ENCODE measurements at places on chromosomes 5 and 9.
A peak's percentile ranks its signal among the peaks of the same experiment; 100 is the strongest.

DNA sequence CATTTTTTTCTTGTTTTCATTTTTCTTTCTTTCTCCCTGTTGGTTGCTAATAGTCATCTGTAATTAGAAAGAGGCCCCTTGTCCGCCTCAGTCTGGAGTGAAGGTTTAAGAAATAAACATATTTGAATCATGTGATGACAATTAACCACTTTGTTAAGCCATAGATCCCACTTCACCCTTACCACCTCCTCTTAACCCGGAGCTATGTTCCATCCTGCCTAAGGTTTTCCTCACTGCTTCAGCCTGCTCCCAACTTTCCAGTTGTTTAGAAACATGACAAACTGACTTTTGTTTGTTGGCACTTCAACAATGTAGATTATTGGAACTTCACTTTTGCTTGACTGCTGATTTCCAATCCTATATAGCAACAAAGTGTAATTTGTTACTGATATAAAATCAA is 37.4 kb upstream of the SSBP2 start:
- no peak for DNase-seq

- DNase-seq, result peak; percentile 39
Measured at GRCh38 chr9:93886911-93887310, 68.2 kb downstream of the BARX1 start.

DNA sequence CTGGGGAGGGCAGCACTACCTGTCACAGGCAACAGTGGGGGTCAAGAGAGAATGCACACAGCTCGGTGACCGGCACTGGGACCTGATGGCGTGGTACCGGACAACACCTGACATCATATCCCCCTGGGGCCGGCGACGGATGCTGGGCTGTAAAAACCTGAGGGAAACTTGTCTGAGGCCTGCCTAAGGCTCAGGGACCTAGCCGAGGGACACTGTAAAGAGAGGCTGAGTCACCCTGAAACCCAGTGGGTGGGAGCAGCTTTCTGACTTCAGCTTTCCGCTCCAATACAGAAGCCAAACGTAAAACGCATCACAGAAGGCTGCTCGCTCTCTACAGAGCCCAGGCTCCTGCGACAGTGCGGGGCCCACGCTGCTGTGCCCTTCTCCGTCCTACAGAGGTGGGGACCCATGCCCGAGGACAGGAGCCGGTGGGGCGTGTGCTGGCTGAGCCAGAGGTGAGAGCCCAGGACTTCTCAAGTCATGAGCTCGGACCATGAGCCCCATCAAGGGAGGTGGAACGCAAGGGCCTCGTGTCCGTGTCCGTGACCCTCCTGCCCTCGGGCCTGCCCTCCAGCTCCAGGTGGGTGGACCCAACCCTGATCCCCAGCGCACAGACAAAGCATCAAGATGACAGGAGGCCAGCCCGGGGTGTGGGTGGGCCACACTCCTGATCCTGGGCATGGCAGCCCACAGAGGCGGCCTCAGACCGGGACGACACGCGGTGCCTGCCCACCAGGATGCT is 5.3 kb downstream of the RALGDS start:
- DNase-seq, result no peak

GRCh38 chr9:4228606-4229005 is 71.3 kb downstream of the GLIS3 start:
- DNase-seq, result peak; percentile 56

DNA sequence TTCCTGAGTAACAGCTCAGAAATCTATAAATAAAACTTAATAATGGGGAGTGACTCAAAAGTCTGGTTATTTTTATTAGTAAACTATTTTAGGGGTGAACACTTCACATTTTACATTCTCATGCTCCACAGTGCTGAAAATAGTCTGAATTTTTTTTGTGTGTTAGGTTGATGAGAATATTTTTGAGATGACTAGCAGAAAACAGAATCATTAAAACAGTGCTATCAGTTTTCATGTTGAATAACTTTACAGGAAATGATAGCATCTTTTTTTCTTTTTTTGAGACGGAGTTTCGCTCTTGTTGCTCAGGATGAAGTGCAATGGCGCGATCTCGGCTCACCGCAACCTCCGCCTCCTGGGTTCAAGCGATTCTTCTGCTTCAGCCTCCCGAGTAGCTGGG is 60.3 kb downstream of the TMC1 start:
- DNase-seq, result no peak

GRCh38 chr9:111839387-111839786 is 44.6 kb upstream of the SHOC1 start:
- DNase-seq, result no peak

GRCh38 chr9:19155106-19155935 is 28.0 kb upstream of the PLIN2 start:
- peak; percentile 98 for DNase-seq

GRCh38 chr9:125908136-125908535 is 161.0 kb downstream of the PBX3 start:
- DNase-seq, result no peak

DNA sequence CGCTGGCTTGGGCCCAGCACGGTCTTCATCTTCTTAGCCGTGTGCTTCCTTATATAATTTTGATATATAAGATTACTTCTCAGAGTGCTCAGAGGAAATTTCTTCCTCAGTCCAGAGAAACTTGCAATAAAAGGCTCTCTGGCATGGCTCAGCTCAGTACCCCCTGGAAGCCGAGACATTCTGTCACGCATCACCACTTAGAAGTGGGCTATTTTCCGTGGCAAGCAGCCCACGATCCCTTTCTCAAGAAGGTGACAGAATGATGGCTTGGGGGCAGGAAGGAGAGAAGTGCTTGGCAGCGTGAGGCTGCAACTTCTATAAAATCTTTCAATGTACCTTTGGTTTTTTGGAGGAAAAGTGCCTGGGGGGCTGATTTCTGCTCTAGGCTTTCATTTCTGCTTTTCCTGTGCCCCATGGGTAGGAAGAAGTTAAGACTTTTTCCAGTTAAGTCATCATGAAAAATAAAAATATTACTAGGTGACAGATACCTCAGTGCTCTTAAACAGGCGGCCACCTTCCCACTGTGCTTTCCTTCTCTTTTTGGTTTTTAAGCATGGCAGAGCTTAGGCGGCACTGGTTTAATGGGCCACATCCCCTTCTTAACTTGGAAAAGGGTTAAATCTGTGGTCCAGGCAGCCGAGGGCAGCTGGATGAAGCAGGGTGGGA is 104.6 kb downstream of the MVB12B start:
- no peak for DNase-seq

DNA sequence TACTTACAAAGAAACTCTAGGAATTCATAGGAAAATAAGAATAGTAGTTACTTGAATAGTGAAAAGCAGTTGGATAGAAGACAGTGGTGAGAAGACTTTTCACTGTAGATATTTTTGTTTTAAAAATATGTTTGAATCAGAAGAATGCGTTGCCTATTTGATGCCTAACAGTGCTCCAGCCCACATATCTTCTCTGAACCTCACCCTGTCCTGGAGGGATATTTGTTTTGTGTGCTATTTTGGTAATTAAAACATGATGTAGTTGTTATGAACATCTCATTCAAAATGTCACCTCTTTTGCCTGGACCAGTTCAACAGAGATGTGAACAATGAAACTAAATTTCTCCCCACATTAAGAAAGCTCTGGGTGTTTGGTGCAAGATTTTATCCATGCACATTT is 87.6 kb downstream of the CARTPT start:
- DNase-seq, result no peak

GRCh38 chr9:115756736-115757135 is 396.9 kb upstream of the PAPPA start:
- no peak for DNase-seq

DNA sequence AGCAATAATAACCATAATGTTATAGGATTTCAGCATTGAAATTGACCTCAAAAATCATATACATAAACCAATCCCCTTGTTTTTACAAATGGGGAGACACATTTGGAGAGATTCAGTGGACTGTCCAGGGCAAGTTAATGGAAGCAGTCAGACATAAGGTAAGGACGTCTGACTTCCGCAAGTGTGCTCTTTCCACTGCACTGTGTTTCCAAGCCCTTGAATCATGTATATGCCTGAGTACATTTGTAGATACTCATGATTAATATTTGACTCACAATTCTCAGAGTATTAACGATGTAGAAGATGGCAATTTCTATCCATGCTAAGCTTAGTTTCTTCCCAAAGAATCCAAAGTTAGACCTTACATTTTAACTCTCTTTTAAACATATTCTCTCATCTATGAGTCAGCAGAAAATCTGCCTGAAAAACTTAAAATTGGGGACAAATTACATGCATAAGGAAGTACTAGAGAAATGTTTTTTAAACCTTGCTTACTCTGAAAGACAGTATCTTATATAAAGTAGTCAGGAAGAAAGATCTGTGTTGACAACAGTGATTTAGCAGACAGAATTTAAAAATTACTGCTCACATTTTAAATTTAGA is 165.3 kb downstream of the NFIB start:
- no peak for DNase-seq

GRCh38 chr5:38541174-38541725 is 15.2 kb downstream of the LIFR start:
- no peak for DNase-seq

- DNase-seq, result no peak
Measured at GRCh38 chr5:151171529-151171928, 13.9 kb upstream of the ANXA6 start.

DNA sequence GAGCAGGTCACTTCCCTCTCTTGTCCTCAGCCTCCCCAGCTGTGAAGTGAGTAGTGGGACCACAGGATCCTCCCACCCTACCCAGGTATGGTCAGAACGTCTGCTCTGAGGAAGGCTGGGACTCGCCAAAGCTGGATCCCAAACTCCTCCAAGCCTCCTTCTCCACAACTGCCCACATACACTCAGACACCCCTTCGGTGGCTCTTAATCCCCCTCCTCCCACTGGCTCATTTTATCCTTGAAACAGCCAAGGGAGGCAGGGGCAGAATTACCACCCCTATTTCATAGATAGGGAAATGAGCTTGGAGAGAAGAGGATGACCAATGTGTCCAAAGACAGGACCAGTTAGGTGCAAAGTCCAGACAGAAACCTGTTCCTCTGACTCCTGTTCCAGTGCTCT is 121.4 kb downstream of the PAX5 start:
- DNase-seq, result no peak

DNA sequence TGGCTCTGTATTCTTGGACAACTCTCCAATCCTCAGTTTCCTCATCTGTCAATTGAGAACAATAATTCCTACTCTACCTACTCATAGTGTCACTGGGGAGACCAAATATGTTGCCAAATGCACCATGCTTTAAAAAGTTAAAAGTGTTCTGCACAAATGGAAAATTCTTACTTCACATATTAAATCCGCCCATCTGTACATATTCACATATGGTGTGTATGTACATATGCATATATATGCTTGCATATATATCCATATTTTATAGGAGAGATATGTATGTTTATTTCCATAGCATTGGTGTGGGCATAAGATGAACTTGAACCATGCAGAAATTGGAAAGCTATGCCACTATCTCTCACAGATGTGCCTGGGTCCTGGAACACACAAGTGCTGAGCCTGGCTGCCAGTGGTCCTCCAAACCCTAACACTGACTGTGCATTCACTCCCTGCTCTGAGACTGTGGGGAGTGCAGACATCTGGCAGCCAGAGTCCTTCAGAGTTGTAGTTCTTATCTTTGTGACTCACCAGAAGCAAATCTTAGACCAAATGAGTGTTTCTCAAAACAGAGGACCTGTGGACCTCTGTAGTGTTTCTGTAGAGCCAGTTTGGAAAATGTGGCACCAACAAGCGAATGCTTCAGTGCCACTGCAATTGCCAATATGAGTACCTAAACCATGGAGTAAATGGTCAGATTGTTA is 168.7 kb downstream of the GRIA1 start:
- DNase-seq, result peak; percentile 16

DNA sequence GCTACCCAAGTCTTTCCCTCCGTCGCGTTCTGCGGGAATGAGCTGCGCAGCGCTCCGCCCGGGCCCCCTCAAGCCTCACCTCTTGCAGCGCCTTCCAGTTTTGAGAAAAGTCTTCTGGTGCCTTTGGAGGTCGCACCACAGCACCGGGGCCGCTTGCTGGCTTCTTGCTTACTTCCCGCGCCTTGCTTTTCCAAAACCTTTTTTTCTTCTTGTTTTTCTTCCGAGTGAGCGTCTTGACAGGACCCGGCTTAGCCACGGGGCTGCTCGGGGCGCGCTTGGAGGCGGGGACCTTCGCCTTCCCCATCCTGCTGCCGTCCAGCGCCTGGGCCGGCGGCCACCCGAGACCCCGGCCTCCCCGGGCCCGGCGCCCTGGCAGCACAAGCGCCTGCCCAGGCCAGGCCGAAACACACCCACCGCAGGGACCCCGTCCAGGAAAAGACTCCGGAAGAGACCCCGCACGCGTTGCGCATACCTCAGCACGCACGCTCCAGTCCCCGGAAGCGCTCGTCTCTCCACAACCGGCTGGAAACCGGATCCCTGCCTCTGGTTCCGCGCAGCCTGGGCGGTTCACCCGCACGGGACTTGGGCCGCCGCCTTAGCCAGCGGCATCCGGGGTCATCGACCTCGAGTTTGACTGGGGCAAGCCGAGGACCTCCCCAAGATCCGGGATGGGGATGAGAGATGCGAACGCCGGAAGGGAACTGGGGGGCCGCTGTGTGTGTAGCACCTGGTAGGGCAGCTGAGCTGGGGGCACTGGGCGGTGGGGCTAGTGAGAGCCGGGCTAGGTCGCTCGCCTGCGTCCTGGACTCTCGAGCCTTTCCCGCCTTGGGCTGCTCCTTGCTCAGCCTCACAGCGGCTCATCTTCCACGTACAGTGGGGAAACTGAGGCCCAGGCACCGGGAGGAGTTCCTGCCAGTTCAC is at the start of gene REXO4:
Gene REXO4 (minus strand): TSS at position 470 of the 921 bp plus-strand sequence. CDS start 166 bp downstream, at position 304.
- DNase-seq, result peak; percentile 90

GRCh38 chr9:131762356-131762932 is 22.6 kb upstream of the RAPGEF1 start:
- DNase-seq, result peak; percentile 97

- no peak for DNase-seq
Measured at GRCh38 chr9:3736161-3736560, 210.4 kb upstream of the RFX3 start.

GRCh38 chr5:54341971-54342370 is 31.6 kb upstream of the ARL15 start:
- no peak for DNase-seq

DNA sequence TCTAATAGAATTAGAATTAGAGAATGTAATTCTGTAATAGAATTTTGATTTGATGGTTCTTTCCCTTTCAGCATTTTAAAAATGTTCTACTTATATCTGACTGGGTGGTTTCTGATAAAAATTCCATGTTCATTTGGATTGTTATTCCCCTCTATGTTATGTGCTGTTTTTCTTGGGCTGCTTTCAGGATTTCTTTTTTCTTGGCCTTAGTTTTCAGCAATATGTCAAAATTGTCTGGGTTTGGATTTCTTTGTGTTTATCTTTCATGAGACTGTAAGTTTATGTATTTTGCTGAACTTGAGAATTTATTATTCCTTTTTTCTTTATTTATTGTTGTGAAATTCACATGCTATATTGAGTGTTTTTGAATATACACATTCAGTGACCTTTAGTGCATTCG is 189.1 kb downstream of the RANBP17 start:
- DNase-seq, result no peak

GRCh38 chr5:55030676-55031369 is 6.8 kb downstream of the GZMK start:
- DNase-seq, result no peak

- no peak for DNase-seq
Measured at GRCh38 chr9:1880038-1880565, 135.0 kb upstream of the SMARCA2 start.

GRCh38 chr9:136562746-136563495 is 17.1 kb upstream of the NOTCH1 start:
- DNase-seq, result no peak

All from NCI-H69 (cell line).